Hematopoietic multipotent progenitor cell treated with erythropoietin and hydrocortisone succinate and interleukin-3 and kit ligand, for 4 days (in vitro differentiated cells): ENCODE measurements at places on chromosomes 6 and 20.

DNA sequence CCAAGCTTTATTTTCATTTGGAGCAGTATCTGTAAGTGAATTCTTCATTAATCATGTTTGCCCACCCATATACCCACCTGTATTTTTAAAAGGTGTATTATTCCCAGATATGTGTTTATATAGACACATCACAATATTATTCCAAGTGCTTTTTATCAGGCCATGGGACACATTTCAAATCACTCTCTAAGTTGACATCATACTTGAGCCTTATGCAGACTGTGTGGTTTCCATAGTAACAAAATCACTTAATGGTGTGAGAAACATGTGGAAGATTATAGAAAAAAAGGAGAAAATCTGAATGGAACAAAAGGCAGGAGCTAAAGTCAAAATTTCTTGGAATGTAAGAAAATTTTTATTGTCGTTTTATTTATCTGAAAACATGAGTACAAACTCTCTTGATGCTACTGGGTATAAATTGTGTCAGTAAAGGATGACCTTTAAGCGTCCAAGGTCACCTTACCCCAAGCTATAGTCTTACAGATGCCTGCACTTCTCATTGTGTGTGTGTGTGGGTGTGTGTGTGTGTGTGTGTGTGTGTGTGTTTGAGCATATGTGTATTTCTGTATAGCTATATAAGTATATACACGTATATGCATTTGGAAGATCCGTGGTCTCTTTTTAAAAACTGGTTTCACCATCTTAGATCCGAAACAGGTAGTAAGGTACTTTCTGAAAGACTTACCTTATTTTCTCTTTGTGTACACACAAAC is 79.8 kb upstream of the CCN6 start:
- DNase-seq: no peak

GRCh38 chr6:134316733-134317431 is 1.0 kb downstream of the SGK1 start:
- DNase-seq: no peak

DNA sequence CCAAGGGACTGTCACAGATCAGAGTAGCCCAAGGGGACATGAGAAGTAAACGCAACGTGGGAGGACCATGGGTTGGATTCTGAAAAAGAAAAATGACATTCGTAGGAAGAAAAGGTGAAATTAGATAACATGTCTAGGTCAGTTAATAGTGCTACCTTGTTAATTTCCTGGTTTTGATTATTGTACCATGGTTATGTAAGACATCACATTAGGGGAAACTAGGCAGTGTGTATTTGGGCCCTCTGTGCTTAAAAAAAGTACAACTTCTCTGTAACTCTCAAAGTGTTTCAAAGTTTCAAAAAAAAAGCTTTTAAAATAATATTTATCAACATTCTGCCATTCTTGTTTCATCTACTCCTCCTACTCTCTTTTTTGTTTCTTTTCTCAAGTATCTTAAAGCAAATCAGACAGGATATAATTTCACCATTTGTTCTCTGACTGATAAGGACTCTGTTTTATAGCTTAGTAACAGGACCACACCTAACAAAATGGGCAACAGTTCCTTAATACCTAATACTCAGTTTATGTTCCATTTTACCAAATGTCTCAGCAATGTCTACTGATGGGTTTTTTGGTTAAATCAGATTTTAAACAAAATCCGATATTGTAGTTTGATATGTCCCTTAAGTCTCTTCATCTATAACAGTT is 97.1 kb upstream of the PLCB4 start:
- DNase-seq: peak; percentile 79

DNA sequence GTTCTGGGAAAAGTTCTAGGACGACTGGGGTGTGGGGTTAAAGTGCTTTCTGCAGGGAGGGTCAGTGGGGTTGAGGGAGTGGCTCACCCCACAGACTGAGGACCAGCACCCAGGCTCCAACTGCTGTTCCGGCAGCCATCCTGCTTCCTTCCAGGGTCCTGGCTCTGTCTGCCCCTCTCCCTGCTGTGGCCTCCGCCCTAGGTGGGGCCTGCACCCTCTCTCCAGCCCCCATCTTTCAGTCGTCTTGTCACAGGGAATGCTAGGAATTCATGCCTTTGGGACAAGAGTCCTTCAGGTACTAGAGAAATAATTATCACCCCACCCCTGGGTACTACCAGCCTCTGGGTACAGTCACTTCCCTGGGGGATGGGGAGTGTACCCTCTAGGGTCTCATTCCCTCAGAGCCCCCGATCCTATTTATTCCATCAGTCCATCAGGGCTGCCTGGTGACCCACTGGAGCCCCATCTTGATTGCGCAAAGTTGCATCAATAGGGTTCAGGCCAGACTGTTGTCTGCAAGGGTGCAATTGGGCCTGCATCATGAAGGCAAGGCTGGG is at the start of gene AGER:
AGER (minus strand) TSS at position 170 of the 557 bp plus-strand sequence; CDS start at position 139, 31 bp downstream.
- DNase-seq: no peak

- peak; percentile 30 for DNase-seq
Observed at GRCh38 chr20:23246717-23247664, 103.6 kb upstream of the NXT1 start.

DNA sequence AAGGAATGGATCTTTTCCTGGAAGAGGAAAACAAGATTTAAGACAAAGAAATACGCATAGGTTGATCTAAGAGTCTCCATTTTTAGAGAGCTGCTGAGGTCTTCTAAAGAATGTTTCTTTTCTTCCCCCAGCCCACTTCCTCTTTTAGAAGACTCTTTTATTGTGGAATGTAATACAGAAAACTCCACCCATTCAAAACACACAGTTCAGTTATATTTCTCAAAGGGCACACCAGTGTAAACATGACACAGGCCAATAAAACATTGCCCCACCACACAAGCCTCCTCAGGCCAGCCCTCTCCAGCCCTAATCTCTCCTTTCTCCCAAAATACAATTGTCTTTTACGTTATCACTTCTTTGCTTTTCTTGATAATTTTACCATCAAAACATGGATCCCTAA is 42.8 kb downstream of the SLC35B3 start:
- peak; percentile 53 for DNase-seq

GRCh38 chr6:163490826-163491577 is 76.5 kb downstream of the QKI start:
- no peak for DNase-seq

DNA sequence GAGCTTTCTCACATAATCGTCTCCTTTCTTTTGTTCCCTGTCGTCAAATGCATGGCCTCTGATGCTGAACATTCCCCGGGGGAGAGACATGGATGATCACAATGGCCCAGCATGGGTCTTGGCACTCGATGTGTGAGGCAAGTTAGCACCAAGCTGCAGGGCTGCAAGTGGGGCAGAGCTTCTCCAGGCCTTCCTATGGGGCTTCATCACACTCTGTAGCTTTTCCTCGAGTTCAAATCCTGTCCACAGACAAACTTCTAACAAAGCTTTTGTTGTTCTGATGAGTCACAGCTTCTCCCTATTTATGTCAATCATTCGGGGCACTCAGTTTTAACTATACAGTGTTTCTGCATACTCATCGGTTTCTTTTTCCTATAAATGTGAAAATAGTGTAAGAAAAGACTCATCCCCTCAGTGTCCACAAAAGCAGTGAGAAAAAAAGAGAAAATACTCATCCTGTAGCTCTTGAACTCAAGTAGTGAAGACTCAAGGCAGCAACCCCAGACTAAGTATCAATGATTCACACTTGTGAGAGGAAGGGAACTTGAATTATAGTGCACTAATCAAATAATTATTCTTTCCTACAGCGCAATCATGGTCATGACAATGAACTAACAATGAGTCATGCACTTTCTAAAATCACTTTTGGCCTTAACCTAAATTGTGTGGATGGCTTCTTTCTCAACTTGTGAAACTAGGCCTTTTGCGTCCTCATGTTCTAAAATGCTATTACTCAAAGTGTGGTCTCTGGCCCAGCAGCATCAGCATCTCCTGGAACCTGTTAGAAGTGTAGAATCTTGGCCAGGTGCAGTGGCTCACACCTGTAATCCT is 68.4 kb upstream of the NOX3 start:
- DNase-seq: no peak

DNA sequence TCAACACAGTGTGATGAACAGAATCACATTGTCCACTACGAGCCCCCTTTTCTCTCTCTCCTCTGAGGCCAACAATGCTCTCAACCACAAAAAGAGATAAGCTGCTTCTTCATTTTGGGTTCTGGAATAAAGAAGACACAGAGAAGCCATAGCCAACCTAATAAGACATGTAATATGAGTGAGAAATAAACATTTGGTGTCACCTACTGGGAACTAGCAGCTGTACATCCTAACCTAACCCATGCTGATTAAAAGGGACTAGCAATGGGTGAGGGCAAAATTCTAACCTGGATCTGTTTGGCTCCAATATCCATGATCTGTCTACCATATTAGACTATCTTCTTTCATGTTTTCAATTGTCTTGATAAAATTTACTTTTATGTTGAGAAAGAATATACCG is 369.1 kb upstream of the MARCKS start:
- DNase-seq: peak; percentile 34

GRCh38 chr20:327186-328026 is 2.1 kb downstream of the SOX12 start:
- peak; percentile 97 for DNase-seq

GRCh38 chr6:108746366-108746765 is 101.9 kb upstream of the ARMC2 start:
- no peak for DNase-seq
